BJ (cell line): ENCODE measurements at places on chromosomes 6 and 20.

GRCh38 chr6:168715643-168716481 lies 274.9 kb downstream of the SMOC2 start:
- no peak for DNase-seq

DNA sequence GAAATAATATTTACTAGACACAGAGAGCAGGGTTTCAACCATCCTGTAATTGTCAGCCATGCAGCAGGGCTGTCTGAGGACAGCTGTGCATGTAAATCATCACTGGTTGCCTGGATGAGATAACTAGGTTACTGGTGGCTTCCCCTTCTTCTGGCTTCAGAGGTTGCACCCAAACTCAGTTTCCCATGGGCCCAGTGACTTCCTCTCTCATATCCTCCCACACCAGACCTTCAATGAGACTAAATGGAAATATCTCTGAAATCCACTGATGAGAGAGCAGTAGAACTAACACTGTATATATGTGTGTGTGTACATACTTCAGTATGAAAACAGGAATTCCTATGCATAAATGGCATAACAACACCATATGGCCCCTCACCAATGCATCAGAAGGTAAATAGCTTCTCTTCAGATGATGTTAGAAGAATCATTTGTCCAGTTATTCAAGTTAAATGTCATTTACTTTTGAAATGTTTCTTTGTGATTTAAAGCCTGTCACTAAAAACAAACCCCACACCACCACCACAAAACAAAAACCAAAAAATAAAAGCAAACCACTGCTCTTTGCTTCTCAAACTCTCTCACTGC lies 51.0 kb upstream of the IL20RA start:
- no peak for DNase-seq

- DNase-seq, result no peak
These were observed 11.0 kb downstream of the UQCC2 start for GRCh38 chr6:33700391-33701050.

- no peak for DNase-seq
These were observed 32.7 kb downstream of the TUBB2B start for GRCh38 chr6:3194535-3195419.

DNA sequence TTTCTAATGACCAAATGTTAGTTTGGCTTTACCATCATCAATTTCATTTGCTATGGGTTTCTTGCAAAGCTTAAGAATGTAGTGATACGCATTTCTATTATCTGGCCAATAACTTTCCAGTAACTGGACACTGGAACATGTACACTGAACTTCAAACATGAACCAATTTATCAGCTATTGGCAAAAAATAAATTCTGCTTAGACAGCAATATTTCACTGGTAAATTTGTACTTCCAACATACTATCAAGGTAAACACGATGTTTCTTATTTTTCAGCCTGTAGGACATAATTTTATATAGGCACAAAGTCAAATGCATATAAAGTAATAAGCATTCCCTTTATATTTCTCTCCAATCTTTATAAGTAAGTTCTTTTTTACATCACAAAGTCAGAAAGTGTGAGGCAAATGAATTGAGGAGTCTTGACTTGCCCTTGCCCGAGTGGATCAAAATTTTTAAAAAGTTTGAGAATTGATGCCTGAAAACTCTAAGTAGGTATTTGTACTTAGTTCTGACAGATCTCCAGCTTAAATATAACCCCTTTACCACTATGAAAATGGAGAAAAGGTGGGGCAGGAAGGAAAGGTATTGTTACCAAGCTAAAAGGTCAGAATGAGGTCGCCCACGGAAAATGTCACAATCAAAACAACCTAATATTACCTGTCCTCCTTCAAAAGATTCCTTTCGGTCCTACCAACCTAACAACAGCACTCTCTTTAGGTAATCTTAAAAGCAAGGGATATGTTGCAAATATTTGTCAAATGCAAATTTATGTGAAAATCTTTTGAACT lies 41.3 kb downstream of the STK38 start:
- no peak for DNase-seq

DNA sequence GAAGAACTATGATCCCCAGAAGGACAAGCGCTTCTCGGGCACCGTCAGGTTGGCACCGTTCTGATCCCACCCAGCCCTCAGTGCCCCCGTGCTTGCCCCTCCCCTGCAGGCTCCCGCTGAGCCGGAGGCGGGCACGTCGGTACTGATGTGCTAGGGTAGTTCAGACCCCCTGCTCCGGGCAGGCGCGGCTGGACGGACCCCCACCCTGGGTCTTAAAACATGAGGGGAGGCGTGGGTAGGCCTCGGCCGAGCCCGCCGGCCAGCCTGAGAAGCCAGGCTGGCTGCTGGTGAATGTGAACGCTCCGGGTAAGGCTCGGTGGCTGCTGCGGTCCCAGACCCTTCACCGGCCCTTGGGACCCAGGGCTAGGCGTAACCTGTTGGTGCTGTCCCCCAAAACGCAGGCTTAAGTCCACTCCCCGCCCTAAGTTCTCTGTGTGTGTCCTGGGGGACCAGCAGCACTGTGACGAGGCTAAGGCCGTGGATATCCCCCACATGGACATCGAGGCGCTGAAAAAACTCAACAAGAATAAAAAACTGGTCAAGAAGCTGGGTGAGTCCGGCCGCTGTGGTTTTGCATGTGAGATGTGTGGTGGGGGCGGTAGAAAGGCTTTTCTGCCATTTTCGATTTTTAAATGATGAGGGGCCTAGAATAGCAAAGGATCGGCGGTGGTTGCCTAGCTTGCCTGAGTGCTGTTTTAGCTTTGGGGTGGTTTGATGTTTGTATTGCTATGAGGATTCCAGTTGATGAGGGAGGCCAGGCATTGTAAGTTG lies 964 bp downstream of the RPL10A start:
- DNase-seq, result no peak

DNA sequence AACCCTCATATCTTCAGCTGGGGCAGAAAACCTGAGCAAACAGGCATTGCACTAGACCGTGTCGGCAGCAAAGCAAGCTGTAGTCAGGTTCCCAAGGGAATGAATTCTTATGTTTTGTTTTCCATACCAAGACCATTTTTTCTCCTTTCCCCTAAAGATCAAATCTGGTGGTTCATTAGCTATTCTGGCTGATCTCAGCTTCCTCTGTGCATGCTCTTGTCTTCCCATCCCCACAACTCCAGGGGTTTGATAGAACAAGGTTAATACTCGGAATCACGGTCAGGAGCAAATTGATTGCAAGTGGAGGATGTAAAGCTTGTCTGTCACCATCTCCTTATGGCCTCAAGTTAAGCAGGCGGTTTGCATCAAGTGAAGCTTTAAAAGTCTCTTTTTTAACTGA lies 778.8 kb downstream of the KIF16B start:
- no peak for DNase-seq

DNA sequence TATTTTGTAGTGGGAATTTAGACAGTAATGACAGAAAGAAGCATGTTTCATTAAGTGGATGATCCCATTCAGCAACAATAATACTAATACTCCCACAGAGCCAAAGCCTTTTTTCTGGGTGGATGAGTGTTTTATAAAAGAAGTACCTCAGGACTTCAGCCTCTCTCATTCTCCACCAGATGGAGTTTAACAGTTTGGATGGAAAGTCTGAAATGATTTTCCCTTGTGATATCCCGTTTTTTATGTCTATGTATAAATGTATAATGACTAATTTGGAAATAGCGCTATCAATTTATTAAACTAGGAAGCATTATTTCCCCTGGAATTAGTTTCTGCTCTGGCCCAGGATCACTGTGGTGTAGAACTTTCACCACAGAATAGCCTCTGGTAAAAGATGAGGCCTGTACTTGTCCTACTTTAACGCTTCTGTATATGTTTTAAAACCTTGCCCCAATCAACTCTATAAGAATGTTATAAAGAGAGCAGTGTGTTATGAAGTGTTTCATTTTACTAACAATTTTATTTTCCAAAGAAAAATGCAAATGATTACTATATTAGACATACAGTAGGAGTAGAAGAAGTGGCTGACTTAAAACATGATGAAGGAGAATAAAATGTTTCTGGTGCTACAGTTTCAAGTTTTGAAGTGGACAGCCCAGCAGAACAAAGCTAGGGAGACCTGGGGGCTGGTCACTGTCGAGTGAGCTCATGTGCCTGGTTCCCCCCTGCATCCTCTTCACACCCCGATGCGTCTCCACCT lies 135.6 kb downstream of the HIVEP1 start:
- no peak for DNase-seq

DNA sequence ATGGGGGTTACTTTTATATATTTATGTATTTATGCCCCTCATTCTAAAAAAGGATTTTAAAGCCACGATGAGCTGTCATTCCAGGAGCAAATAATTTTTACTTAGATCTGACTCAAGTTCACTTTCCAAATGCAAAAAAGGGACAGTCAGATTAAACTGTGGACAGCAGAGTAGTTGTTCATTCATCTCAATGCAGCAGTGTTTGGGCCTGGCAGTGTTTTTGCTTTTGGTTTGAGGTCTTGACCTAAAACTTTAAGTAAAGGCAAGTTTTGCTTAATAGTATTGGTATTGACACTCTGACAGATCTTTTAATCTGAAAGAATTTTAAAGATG lies 13.9 kb downstream of the JARID2 start:
- DNase-seq, result no peak
